T-helper 17 cell (primary cell): ENCODE measurements at places on chromosomes 6 and 20.

DNA sequence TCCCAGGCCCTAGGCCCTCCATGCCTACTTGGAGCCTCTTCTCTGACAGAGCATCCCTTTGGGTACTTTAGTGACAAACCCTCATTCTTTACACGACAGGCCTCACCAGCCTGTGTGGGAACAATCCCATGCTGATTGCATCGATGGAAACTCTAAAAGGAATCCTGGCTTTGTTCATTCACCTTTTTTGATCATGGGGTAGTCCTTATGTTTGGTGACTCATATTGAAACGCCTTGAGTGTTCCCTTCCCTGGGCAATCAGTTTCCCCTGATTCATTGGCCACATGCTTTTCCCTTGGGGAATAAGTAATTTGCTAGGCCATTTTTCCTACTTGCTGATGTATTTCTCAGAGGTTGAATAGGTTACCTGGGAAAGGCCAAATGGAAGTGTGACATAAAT is 14.7 kb upstream of the TNFAIP3 start:
- no peak for DNase-seq

GRCh38 chr6:45398075-45398813 is 20.5 kb upstream of the SUPT3H start:
- DNase-seq, result no peak

- DNase-seq, result no peak
Measured at GRCh38 chr6:42688281-42688680, 34.1 kb downstream of the PRPH2 start.

DNA sequence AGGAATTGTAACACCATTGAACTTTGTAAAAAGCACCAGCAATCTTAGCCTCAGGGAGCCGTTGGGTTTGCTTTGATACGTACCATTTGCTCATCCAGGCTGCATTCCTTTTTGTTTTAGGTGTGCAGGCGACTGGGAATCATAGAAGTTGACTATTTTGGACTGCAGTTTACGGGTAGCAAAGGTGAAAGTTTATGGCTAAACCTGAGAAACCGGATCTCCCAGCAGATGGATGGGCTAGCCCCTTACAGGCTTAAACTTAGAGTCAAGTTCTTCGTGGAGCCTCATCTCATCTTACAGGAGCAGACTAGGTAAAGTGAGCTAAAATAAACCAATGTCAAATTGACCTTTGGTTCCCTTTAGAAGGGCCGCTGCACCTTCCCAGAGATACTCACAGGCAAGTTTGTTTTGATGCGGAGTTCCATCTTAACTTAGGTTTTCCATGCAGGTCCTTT is 1.6 kb downstream of the MYLIP start:
- DNase-seq, result no peak

DNA sequence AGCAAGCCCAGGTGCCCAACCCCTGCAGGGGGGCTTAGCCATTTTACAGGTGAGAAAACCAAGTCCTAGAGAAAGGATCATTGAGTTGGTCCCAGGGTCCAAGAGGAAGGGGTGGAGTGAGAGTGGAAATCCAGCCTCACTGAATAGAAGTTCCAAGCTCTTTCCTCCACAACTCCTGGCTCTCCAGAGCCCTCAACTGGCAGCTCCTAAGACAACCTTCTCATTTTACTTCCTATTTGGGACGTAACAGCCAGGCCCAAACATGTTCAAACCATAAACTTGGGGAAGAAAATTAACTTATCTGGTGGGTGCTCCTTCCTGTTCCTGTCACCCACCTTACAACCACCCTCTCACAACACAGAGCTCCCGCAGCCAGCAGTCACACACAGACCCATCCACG is 57.9 kb downstream of the PRND start:
- DNase-seq, result no peak

GRCh38 chr6:134663800-134664535 is 285.9 kb downstream of the ALDH8A1 start:
- DNase-seq, result no peak

GRCh38 chr6:31920811-31921210 is 6.7 kb upstream of the C2 start:
- no peak for DNase-seq

DNA sequence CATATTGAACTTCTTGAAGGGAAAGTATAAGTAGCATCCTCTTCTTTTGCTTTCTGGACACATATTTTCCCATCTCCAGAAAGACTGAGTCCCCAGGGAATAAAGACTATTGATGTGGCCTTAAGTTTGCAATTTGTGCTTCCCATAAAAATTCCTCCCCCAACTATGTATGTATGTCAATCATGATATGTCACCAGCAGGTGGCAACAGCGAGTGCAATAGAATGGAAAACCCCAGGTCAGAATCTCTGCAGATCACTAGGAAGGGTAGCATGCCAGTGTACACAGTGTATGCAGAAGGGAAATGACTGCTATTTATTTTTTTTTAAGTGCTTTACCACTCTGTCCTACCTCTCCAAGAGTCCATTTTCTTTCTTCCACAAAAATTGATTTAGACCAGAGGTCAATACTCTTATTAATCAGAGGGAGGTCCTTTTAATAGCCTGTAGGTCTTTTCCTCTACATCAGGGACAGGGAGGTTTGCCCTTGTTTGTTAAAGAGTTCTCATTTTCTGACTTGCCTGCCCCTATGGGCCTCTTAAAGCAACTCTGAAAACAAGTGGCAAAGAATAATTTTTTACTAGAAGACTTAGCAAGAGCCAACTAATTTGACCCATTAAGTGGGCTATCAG is 61.4 kb downstream of the BMP2 start:
- no peak for DNase-seq

DNA sequence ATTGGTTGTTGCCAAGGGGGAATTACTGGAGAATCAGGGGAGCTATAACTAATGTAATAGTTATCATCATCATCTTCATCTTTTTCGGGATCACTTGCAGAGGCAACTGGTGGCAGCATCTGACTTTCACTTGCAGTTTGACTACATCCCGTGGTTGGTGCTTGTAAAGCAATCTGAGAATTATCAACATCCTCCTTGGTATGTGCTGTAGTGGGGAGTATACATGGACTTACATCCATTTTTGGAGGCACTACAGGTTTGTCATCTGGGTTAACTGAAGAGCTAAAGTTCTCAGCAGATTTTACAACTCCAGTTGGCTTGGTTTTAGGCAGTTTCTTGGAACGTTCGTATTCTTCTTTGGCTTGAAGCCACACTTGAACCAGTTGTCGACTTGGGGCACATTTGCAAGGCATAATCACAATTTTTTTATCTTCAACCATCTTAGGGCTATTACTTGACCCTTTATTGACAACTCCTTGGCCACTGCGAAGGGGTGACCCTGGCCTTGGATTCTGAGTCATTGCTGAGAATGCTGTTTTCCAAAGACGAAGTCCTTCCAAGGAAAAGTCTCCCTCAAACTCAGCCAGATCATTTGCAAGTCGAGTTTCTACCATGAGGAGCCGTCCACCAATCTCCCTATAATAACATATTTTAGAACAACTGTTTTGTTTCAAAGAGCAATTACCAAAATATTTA is 115.5 kb downstream of the REV3L start:
- DNase-seq, result no peak

DNA sequence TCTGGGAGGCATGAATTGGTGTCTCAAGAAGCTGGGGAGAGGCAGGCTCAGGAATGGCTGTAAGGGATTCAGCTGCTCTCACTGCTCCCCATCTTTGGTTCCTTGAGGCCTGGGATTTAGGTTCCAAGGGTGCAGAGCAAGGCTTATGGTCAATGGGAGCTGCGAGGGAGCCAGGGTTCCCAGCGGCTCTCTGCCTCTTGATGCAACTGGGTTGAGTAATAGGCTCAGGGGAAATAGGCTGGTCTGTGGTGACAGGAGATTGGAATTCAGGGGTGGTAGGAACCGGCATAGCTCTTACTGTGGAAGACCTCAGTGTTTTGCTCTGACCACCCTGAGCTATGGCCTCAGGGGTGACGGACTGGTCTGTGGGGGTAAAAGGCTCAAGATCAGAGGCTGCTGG is 13.0 kb upstream of the NRM start:
- DNase-seq, result no peak
